Uterus (tissue), 4 donors: ENCODE measurements at places on chromosomes 3 and 15. TPM values are rescaled to one million over a fixed set of nuclear protein-coding genes. Genes with fewer than 3 reads are reported as not detected.

GRCh38 chr3:168653255-168653654 lies 557.5 kb upstream of the GOLIM4 start:
- H3K4me3 ChIP-seq = no peak overlapping the region
- no peak for DNase-seq
- no peaks in the 10 kb centered on the region for H3K27me3 ChIP-seq
- no peaks in the 10 kb centered on the region for H3K36me3 ChIP-seq
- H3K4me1 ChIP-seq = no peaks in the 10 kb centered on the region
- no peak overlapping the region for H3K27ac ChIP-seq

GRCh38 chr3:13141183-13141582 lies 68.0 kb upstream of the IQSEC1 start:
- H3K4me1 ChIP-seq = no peaks in the 10 kb centered on the region
- H3K4me3 ChIP-seq = no peak overlapping the region

GRCh38 chr3:161386991-161387770 lies 15.9 kb upstream of the SPTSSB start:
- no peak overlapping the region for H3K27ac ChIP-seq
- no peak overlapping the region for H3K4me3 ChIP-seq
- H3K27me3 ChIP-seq = no peaks in the 10 kb centered on the region
- no peaks in the 10 kb centered on the region for H3K36me3 ChIP-seq

GRCh38 chr3:22966349-22966748 lies 236.8 kb upstream of the UBE2E2 start:
- H3K4me3 ChIP-seq = no peak overlapping the region
- DNase-seq = no peak
- no peaks in the 10 kb centered on the region for H3K27me3 ChIP-seq
- no peaks in the 10 kb centered on the region for H3K36me3 ChIP-seq

ADCY5 gene
- 43.5 TPM for total RNA-seq

TEX55 gene
- total RNA-seq = not detected

GRAMD2A gene
- total RNA-seq = not detected
